ENCODE measurements at places on chromosomes 11 and 22.

GRCh38 chr11:122754028-122754427, 84.3 kb upstream of the CRTAM start:
- ATAC-seq, result no peak

- ATAC-seq, result no peak
Observed at GRCh38 chr11:86374069-86374468, 618 bp upstream of the CCDC81 start.

GRCh38 chr11:61089806-61090491, 12.3 kb upstream of the CD5 start:
- ATAC-seq, result no peak

- ATAC-seq, result no peak
Observed at GRCh38 chr11:68424101-68424632, 36.4 kb upstream of the PPP6R3 start.

DNA sequence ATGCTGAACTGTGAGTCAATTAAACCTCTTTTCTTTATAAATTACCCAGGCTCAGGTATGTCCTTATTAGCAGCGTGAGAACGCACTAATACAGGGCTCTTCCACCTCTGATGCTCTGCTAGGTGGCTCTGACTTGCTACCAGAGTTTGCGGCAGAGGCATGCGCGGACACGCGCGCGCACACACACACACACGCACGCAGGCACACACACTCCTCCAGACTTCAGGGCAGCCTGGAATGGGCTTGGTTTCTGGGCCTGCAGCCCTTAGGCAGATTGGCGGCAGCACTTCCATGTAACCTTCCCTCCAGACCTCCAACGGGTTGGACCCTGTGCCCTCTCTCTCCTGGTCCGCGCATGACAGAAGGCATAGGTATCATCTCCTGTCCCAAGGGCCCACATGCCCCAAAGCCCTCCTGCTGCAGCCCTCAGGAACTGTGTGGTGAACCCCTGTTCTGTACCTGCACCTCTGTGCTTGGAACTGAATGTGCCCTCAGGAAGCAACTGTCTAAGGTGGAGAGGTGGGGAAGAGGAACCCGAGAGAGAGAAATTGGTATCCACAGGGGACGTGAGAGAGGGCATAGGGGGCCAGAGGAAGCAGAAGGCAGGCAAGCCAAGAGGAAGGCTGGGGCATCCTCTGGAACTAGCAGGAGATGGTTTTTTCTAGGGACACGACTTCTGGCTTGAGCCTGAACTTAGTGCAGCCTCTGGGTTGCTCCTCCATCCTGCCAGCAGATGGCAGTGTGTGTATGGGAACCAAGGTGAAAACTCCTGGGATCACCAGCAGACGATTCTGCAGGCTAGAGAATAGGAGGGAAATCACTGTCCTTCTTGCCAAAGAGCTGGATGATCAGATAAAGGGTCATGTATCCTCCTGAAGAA, 23.4 kb upstream of the RIC3 start:
- peak; percentile 41 for ATAC-seq

DNA sequence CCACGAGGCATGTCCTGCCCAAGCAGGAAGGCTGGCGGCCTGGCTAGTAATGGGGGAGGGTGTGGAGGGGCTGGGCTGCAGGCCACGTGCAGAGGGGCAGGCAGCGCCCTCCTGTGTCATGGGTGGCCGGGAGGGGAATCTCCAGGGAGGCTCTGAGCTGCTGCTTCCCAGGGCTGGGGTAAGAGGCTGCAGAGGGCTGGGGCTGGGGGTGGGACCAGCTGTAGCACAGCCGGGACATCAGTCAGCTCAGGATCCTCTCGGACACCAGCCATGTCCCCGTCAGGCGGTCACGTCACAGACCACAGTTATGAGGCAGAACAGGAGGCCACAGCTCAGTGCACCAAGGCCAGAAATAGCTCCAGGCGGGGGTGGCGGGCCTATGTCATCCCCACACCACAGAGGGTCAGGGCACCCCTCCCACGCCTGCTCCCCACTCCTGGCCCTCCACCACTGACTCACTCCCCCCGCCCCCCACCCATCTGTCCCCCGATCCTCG, 21.1 kb downstream of the RTN4R start:
- no peak for ATAC-seq

DNA sequence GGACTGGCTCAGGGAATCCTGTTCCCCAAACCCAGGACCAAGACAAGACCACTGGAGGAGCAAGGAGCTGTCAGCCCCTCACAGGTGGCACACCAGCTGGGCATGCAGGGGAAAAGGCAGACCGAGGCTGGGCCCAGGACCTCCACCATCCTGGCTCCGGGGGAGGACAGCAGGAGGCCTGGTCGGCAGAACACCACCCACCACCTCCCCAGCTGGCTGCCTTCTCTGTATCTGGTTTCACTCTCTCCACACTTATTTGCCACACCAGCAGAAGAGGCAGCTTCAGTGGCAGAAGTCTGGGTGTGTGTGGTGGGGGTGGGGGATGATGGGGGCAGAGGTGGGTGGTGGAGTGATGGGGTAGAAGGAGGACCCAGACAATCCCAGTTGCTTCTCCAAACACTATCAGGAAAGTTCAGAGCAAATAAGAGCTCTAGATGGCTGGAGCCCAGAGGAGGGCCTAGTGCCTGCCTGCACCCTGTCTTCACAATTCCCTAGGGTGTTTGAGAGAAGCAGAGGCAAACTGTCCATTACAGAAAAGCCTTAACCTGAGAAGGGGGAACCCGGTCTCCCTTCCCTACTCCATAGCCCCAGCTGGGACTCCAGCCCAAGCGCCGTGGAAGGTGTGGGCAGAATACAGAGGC, 51.9 kb upstream of the CDON start:
- no peak for ATAC-seq

- ATAC-seq, result peak; percentile 56
Observed at GRCh38 chr11:47524291-47524874, 28.5 kb downstream of the CELF1 start.

DNA sequence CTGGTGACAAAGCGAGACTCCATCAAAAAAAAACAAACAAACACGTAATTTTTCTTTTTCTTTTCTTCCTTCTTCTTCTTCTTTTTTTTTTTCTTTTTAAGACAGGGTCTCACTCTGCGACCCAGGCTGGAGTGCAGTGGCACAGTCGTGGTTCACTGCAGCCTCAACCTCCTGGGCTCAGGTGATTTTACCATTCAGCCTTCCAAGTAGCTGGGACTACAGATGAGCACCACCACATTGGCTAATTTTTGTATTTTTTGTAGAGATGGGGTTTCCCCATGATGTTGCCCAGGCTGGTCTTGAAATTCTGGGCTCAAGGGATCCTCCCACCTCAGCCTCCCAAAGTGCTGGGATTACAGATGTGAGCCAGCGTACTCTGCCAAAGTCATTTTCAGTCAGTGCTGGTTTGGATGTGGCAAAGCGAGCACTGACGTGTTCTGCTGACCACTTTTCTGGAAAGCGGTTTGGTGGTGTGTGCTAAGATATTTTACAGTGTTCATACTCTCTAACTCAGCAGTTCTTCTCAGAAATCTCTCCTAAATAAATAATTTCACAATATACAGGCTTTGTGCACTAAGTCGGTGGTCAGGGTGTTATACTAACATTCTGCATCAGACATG, 10.7 kb downstream of the FAM118A start:
- ATAC-seq, result peak; percentile 20

DNA sequence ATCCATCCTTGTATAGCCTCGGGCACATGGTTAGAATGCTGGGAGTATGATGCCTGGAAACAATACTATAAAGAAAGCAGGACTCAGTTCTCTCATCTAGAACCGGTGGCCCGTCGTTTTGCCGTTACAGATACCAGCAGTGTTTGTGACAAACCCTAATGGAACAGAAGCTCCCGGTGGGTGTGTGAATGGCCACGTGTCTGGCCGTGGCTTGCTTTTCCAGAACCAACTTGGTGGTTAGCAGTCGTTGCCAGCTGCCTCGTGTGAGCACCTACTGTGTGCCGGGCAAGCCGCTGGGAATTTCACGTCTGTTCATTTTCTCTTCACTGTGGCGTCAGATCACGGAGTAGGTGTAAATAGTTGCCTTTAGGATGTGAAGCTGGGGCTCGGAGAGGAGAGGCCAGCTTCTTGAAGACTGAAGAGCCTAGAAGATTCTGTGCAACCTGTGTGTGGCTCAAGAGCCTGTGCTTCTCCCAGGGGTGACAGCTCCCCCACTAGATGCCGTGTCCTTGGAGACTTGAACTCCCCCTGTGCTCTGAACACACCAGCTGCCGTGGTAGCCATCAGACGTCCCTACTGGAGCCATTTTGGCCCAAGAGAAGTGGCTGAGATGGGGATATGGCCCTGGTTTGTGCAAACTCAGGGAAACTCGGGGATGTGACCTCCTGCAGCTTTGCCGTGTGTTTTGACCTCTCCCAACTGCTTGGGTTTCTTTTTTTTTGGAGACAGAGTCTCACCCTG, 57.5 kb upstream of the PPARA start:
- ATAC-seq, result no peak

DNA sequence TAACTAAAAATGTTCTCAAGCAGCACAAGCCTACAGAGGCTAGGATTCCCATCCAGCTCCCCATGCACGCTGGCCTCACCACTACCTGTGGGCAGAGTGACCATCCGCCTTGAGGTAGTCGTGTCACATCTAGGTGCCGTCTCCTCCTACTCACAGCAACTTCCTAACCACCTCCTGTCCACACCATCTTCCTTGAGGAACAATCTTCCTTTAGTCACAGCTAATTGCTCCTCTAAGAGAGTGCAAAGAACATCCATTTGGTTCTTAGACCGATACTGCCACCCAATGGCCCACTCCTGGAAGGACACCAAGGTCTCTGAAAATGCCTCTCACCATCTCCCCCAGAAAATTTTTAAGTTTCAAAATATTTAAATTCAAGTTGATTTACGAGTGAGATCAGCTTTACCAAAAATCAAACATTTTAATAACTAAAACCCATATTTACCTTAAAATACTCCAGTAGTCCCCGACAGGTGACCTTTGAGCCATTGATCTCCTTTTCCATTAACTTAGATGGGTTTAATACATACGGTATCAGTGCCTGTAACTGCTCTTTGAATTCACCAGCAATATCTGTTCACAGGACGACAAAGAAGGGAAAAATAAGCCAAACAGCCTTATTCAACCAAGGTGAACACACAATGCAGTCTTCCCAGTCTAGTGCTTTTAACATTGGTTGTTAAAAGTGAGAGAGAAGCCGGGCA, 21.7 kb upstream of the PLAAT3 start:
- ATAC-seq, result peak; percentile 58

- ATAC-seq, result no peak
Observed at GRCh38 chr11:113199866-113200265, 114.5 kb upstream of the TTC12 start.

- ATAC-seq, result peak; percentile 34
Observed at GRCh38 chr11:70315716-70316115, 45.2 kb downstream of the PPFIA1 start.

DNA sequence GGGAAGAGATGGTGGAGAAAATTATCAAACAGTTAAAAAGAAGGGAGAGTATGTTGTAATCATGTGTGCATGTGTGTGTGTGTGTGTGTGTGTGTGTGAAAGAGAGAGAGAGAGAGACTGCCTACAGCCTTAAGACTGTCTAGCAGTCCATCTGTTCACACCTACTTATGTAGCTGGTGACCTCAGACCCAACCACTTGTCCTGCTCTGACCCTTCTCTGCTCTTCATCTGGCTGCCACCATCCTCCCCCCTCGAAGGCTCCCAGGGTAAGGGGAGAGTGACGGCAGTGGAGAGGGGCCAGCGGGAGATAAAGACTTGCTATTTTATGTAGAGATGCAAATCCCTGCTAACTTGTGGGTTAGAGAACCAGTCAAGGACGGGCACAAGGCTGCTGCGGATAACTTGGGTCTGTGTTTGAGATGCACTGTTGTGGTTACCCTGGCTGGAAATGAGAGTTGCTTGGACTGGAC, 24.9 kb upstream of the GRAMD1B start:
- ATAC-seq, result no peak

DNA sequence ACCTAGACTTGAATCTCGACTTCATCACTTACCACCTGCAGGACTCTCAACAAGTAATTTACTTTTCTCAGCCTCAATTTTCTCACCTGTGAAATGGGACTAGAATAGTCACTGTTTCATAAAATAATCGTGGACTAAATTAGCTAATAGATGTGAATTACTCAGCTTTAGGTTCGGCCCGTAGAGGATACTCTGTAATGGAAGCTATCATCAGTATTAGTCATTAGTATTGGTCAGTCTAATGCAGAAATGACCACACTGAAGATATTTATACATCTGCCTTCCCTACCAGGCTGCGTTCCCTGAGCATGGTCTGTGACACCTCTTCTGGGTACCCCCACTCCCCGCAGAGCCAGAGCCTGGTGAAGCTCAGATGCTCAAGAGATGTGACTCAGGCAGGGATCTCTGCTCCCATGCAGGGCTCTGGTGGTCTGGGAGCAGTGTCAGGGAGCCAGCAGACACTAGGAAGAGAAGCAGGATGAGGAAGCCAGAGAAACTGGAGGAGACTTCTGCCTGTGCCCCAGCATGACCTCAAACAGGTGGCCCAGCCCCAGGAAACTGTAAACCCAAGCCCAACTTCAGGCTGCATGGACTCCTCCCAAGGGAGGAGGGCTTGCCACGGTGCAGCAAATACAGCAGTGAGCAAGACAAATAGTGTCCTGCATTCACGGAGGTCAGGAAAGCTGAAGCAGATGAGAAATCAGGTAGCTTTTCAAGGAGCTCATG, 88.0 kb upstream of the E2F8 start:
- ATAC-seq, result no peak

DNA sequence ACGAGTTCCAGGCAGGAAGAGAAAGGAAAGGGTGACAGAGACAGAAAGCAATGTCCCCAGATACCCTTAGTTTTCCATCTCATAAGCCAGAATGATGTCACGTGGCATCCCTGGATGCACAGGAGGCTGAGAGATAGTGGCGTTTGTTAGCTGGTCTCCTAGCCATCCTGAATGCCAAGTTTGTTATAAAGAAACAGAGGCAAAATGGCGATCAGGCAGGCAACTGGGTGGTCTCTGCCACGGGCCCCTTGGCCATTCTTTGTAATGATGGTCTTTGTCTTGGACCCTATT, 5.3 kb downstream of the SMIM38 start:
- no peak for ATAC-seq

GRCh38 chr11:108854346-108854745, 189.5 kb downstream of the DDX10 start:
- ATAC-seq, result no peak

GRCh38 chr11:35479731-35480130, 45.7 kb downstream of the PAMR1 start:
- no peak for ATAC-seq

DNA sequence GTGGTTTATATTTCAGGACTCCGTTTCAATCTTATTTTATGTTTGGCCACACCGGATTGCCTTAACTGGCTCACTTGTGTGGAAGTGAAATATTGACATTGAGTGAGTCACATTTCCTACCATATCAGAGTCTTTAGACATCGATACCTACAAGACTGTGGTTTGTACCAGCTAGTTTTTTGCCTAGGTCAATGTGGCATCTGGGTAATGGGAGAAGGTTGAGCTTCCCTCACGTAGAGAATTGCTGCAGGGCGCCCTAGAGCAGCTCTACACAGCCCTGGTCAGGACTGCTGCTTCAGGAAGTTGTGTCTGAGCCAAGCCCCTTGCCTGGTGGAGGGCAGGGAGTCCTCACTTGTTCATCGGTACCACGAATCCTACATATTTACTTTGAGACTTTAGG, 1.6 kb downstream of the GRAMD1B start:
- ATAC-seq, result no peak

- no peak for ATAC-seq
Observed at GRCh38 chr22:27050771-27051170, 393.4 kb downstream of the MIAT start.
